ENCODE measurements at places on chromosomes 6 and 20.

GRCh38 chr20:2335096-2335870, 39.5 kb downstream of the TGM3 start:
- no peak for DNase-seq

GRCh38 chr6:21375151-21376116, 218.1 kb upstream of the SOX4 start:
- no peak for DNase-seq

- DNase-seq = no peak
Measured at GRCh38 chr6:86789779-86790411, 147.4 kb upstream of the HTR1E start.

GRCh38 chr6:100880149-100880852, 828 bp downstream of the ASCC3 start:
- peak; percentile 19 for DNase-seq

DNA sequence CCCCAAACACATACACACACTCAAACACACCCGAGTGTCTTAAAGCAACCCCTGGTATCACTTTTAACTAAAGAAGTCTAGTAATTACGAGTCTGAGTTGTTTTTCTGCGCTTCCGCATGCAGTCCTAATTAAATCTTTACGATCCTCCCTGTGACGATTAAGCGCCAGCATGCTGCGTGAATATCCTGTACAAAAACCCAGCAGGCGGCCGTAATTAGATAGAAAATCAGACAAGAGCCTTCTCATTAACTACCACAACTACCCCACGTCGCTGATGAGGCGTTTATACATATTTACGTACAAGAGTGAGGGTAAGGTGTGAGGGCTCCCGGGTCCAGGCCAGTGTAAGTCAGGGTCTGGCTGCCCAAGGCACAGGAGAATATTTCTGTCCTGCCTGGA, 8.1 kb downstream of the TFAP2B start:
- DNase-seq = peak; percentile 83

- no peak for DNase-seq
Measured at GRCh38 chr6:17816921-17817611, 110.3 kb upstream of the NUP153 start.

DNA sequence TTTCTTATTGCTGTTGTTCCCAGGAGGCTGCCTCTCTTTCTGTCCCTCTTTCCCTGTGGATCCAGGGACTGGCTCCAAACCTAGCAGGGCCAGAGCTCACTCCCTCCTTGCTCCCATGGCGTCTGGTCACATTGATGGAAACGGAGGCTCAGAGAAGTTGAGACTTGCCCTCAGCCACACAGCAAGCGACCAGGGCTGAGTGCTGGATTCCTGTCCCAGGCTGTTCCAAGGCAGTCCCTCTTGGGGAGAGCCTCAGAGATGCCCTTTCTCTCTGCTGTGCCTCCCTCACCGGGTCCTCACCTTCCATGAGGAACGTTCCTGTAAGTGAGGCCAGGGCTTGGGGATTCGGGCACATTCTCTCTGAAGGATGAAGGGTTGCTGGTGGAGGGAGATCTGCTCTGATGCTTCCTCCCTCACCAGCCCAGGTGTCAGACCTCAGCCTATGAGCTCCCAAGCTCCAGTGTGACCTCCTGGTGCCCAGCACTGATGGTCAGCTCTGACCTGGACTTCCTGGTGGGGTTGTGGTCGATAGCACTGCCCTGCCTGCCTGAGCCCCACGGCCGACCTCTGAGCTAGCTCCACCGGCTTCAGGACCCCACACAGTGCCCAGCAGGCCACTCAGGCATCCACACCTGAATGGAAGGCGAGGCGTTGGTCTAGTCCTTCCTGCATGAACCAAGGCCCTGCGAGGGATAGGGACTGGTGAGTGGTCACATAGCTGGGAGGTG, 26.8 kb downstream of the SUN5 start:
- no peak for DNase-seq

GRCh38 chr20:50304501-50304856, 113.8 kb downstream of the CEBPB start:
- DNase-seq = no peak

DNA sequence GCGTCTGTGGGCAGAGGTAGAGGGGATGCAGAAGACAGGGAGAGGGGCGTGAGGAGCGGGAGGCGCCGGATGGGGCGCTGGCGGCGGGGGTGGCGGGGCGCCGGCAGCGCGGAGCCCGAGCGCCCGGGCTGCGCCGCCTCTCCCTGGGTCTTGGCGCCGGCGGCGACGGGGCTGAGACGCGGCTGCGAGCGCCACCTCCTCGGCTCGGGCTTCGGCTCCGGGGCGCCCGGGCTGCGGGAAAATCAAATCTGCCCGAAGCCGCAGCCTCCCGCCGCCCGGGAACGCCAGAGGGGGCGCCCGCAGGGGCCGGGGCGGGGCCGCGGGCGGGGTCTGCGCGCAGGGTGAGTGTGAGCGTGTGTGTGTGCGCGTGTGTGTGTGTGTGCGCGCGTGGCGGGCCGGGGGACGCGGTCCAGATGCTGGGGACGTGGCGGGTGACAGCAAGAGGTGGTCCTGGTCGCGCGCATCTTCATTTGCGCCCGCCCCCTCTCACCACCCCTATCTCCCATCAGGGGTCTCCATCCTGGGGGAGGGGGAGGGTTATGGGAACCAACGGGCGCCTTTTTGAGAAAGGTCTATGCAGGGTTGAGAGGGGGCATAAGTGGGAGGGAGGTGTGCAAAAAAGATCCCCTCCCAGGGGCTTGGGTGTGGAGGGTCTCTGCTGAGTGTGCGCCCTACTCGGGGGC, 646 bp upstream of the CPNE5 start:
- peak; percentile 39 for DNase-seq

- DNase-seq = no peak
Measured at GRCh38 chr6:88443554-88443953, 277.4 kb upstream of the CNR1 start.

GRCh38 chr6:106250953-106251352, 74.6 kb downstream of the ATG5 start:
- DNase-seq = no peak

DNA sequence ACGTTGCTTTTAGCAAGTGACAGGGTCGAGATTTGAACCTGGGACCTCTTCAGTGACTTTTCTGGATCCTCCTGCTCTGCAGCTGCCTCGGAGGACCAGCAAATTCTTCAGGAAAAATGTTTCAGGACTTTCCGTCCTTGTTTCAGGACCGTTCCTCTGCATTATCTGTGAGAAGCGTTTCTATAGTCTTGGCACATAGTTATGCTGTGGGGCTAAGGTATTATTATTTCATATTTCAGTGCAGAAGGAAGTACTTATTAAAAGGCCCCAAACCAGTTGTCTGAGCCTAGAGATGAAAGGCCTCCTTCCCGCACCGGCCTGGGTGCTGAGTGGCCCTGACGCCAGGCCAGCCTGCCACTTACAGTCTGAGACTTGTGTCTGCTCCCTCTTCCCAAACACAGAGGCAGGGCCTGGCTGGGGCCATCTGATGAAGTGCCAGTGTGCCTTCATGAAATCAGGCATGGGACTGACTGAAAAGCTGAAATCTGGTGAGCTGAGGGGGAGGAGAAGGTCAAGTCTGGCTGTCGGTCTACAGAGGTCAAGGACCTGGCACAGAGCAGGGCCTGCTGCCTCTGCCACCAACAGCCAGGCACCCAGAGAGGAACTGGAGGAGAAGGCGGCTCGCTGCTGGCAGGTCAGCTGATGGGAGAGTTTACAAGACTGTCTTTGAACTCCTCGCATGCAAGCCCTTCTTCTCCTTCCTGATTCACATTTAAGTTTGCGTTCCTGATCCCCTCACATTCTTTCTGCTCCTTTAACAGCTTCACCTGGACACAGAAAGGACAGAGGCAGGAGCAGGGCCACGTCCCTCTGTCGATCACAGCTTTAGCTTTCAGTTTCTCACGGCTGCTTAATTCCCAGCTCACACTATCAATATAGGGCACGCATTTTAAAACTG, 8.9 kb upstream of the QKI start:
- DNase-seq = no peak

- no peak for DNase-seq
Measured at GRCh38 chr20:2780948-2781347, 19.5 kb downstream of the CPXM1 start.

DNA sequence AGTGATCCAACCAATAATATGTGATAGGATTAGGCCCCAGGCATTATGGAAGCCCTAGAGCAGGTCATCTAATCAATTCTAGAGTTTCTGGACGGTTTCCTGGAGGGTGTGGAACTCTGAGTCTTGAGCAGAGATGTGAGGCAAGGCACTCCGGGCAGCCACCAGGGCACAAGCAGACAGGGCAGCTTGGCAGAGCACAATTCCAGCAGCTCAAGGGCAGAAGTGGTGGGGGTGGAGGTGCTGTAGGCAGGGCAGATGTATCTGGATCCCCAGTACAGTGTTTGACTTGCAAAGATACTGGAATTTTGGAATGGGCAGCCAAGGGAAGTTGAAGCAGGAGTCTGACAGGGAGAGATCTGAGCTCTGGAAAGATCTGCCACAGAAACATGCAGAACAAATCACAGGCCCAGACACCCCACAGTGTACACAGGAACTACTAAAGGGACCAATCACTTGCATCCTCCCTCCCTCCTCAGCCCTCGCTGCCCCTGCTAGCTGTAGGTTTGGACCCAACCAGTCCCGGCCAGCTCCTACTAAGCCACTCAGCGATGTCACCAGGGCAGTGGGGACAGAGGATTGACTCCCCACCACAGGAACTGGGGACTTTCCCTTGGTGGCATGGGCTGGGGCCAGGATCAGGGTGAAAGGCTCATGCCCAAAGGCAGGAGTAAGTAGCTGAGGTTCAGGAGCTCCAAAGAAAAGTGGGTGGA, 47.0 kb downstream of the TFEB start:
- DNase-seq = no peak

DNA sequence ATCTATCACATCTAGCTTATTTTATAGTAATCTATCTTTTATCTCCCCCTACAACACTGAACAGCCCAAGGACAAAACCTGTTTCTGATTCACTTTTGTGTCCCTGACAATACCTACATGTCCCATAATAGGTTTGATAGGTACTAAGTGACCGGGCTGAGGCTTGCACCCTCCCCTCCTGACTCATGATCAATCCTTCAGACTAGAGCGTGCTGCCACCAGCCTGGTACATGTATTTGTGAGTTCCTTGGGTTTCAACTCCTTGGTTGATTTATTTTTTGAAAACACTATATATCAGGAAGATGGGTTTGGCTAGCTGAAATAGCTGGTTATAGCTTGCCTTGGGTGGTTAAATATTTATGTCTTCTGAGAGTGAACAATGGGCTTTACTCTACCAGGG, 41.6 kb upstream of the RAB23 start:
- DNase-seq = no peak

GRCh38 chr6:169044381-169045230, 209.0 kb downstream of the THBS2 start:
- DNase-seq = no peak

GRCh38 chr6:131015630-131016263, 47.3 kb downstream of the EPB41L2 start:
- no peak for DNase-seq

GRCh38 chr20:59837623-59838394, 95.6 kb downstream of the SYCP2 start:
- DNase-seq = no peak

DNA sequence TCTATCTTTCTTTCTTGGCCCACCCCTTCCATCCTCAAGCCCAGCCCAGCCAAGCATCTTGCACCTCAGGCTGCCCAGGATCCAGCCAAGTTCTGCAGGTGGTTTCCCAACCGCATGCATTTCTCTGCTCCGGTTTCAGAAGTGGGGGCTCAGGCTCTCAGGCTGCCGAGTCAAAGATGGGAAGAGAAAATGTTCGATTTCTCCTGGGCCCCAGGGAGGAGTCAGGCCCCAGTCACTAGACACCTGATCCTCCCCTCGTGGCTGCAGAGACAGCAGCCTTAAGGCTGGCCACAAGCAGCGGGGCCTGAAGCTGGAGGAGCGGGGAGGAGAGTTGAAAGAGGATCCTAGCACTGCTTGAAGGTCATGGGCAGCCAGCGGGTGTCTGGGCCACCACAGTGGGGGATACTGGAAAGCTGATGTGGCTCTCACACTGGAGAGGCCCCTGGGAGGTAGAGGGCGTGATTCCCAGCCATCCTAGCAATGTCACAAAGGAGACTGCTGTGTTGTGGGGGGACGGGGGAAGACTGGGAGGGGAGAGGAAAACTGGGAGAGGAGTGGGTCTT, 42.2 kb upstream of the ZFAND3 start:
- DNase-seq = no peak

GRCh38 chr20:31603822-31604566, 1.1 kb upstream of the ID1 start:
- peak; percentile 99 for DNase-seq

DNA sequence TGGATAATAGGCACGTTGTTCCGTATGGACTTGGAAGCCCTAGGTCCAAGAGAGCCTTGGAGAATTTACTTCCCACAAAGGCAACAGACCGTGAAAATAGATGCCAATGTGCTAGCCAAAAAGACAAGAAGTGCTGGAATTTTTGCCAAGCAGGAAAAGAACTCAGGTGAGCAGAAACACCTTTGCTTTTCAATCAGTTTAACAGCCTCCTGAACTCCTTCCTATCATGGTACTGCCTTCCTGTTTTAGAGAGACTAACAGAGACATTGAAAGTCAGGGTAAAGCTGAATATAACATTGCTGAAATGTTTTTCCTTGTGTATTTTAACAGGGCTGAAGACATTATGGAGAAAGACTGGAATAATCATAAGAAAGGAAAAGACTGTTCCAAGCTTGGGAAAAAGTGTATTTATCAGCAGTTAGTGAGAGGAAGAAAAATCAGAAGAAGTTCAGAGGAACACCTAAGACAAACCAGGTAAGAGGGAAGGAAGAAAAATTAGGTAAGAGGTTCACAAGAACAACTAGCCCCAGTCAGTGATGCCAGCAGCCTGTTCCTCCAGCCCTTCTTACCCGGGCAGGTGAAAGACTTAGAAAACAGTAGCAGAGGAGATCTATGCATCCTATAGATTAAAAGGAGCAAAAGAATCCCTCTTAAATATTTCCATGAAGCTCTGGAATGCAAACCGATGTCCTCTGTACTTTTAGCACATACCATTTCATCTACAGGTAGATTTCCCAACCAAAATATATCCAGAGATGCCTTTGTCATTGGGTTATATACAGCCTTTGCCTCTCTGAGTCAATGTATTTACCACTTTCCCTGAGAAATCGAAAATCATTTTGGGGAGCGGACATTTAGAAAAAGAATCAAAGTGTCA, 4.0 kb downstream of the EDN1 start:
- DNase-seq = no peak

GRCh38 chr20:60100780-60101179, 142.6 kb downstream of the CDH26 start:
- DNase-seq = no peak

DNA sequence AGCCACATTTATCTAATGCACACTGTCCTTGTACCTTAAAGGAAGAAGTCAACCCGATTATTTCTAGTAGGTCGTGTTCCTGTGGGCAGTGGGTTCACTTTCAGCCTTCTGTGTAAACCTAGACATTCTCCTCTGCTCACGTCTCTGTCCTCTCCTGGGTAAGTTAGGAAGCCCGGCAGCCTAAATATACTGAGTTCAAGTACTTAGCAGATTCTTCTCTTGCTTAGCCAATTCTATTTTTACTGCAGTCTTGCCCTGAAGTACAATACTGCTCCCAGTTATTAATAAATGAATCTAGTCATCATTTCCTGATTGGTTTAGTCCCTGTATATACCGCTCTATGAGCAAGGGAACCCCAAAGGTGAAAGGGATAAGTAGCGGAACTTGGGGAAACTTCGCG, 14.6 kb upstream of the GPR63 start:
- no peak for DNase-seq

Data from NCI-H1105 treated with DMSO at 0.1 percent for 48 hours (cell line).